NCI-H446 treated with DMSO at 0.1 percent for 48 hours (cell line): ENCODE measurements at places on chromosomes 13 and 19.
A peak's percentile ranks its signal among the peaks of the same experiment; 100 is the strongest.

GRCh38 chr13:82962397-82962796 is 919.9 kb downstream of the SLITRK1 start:
- DNase-seq: no peak

- no peak for DNase-seq
Observed at GRCh38 chr13:21405309-21405708, 53.8 kb downstream of the ZDHHC20 start.

GRCh38 chr19:3575260-3575741 is 2.6 kb downstream of the HMG20B start:
- no peak for DNase-seq

- DNase-seq: no peak
Observed at GRCh38 chr13:30266756-30267155, 40.6 kb downstream of the KATNAL1 start.

- DNase-seq: no peak
Observed at GRCh38 chr13:99385940-99386339, 78.7 kb upstream of the GPR183 start.

- peak; percentile 50 for DNase-seq
Observed at GRCh38 chr13:46575818-46576221, 22.9 kb downstream of the LRCH1 start.
